ENCODE measurements at places on chromosomes 2 and 18.

DNA sequence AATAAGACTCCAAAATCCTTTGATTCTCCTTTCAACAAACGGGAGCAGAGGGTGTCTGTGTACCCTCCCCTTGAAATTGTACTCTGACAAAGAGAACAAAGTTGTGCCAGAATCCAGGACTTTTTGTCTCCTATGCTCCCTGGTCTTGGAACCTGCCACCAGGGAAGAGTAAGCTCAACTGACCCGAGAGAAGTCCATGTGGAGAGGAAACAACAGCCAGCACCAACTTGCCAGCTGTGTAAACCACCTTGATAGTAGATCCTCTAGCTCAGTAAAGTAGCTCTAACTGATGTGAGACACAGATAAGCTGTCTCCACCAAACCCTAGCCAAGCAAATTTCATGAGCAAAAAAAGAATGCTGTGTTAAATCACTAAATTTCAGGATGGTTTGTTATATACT is 46.9 kb downstream of the LNPK start:
- no peak for DNase-seq

DNA sequence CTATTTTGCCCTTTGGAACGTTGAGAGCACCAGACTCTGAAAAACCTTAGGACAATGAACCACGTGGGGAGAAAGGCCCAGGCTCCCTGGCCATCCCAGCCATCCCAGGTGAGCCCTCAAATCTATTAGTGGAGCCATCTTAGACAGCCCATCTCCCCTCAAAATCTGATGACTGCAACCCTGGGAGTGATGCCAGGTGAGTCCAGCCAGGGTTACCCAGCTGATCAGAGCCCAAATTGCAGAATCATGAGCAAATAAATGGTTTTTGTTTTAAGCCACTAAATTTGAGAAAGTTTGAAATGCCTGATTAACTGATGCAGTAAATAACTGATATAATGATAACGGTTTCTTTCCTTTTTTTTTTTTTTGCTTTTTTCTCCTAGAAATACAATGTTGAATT is 242.4 kb downstream of the GCA start:
- no peak for DNase-seq

DNA sequence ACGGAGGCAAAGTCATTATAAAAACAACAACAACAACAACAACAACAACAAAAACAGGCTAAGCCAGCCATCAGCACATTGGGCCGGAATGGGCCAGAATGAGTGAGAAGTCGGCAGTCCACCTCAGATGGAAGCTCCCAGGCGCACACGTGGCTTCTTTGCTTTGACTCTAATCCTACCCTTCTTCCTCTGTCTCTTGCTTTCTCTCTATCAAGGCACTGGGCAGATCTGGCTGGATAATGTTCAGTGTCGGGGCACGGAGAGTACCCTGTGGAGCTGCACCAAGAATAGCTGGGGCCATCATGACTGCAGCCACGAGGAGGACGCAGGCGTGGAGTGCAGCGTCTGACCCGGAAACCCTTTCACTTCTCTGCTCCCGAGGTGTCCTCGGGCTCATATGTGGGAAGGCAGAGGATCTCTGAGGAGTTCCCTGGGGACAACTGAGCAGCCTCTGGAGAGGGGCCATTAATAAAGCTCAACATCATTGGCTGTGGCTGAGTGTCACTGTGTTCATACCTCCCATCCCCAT is 52.2 kb downstream of the MARCO start:
- DNase-seq, result no peak

DNA sequence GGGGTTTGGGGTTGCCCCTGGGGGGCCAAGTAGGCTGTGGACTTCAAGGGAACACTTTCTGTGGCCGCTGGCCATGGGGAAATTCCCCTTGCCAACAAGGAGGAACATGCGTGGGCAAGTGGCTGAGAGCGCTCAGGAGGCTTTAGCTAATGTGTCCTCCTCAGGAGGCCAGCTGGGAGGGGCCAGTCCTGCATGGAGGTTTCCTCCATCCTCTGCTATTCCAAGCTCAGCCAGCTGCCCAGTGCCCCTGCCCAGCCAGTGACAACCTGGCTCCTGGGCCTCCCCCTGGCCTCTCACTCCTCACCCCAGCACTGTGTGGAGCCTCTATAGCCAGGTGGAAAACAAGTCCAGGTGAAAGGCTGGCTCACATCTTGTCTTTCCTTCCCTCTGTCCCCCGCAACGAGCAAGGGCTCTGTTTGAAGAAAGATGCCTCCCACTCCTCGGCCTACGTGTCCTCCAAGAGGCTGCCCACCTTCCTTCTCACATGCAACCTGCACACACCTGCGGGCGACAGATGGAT is 64.4 kb upstream of the DAPL1 start:
- no peak for DNase-seq

DNA sequence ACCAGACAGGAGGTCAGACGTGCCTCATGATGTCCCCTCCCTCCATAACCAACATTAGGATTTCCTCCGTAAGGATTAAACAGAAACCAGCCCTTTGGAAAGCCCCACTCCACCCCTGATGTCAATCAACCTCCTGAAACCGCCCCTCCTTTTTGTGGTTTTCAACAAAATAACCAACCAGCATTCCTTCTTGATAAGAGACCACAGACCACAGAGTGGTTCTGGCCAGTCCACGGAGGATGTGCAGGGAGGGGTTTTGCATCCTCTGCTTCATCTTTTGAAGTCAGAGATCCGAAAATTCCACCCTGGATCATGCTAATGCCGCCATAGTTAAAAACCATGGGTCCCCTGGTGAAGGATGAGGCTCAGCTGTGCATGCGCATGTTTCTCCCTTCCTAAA is 180.0 kb upstream of the CCDC150 start:
- no peak for DNase-seq

- DNase-seq, result peak; percentile 35
These were observed 650.5 kb downstream of the GALR1 start for GRCh38 chr18:77899972-77900754.

- DNase-seq, result no peak
These were observed 21.7 kb downstream of the KIAA1328 start for GRCh38 chr18:36850527-36851201.

GRCh38 chr2:237896507-237896892 is 37.1 kb downstream of the RAMP1 start:
- no peak for DNase-seq
